Ascending aorta (tissue), 2 donors: ENCODE measurements at places on chromosomes 2 and 18.
A peak's percentile ranks its signal among the peaks of the same experiment; 100 is the strongest.

DNA sequence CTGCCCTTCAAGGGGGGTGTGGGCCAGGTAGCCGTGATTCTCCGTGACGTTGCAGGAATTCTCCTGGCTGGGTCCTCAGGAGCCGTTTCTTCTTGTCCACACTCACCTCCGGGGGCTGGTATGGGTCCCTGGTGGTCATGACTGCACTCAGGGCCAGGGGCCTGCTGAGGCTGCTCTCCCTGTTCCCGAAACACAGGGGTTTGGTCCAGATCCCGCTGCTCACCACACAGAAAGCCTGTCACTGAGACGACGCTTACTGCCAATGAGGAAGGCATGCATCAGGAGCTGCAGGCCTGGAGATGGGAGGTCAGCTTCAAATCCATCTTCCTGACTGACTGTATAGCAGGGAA is 160.7 kb downstream of the RTP5 start:
- peak; percentile 41 for DNase-seq

DNA sequence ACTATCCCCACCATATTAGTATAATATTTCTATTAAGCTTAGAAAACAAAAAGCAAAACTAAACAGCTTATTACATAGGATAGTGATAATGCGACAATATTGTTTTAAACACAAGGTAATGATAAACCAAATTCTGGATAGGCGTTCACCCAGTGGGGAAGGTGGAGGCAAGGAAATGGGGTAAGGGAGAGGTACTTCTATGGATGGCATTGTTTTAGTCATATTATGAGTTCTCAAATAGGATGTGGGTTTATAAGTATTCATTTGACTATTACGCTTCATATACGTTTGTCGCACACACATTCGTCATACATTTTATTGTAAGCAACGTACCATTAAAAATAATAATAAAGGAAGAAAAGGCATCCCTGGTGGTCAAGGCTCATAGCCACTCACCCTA is 88.8 kb upstream of the DNMT3A start:
- no peak for DNase-seq

GRCh38 chr18:36903215-36903928 is 74.4 kb downstream of the KIAA1328 start:
- DNase-seq: no peak

- DNase-seq: no peak
Measured at GRCh38 chr18:12995952-12996477, 4.9 kb downstream of the CEP192 start.

- DNase-seq: no peak
Measured at GRCh38 chr2:158905784-158906183, 62.7 kb upstream of the TANC1 start.

- no peak for DNase-seq
Measured at GRCh38 chr2:964562-964961, 13.9 kb downstream of the SNTG2 start.

GRCh38 chr2:162710287-162710890 is 128.2 kb downstream of the KCNH7 start:
- DNase-seq: no peak

- no peak for DNase-seq
Measured at GRCh38 chr18:63157293-63158011, 162.1 kb downstream of the BCL2 start.

DNA sequence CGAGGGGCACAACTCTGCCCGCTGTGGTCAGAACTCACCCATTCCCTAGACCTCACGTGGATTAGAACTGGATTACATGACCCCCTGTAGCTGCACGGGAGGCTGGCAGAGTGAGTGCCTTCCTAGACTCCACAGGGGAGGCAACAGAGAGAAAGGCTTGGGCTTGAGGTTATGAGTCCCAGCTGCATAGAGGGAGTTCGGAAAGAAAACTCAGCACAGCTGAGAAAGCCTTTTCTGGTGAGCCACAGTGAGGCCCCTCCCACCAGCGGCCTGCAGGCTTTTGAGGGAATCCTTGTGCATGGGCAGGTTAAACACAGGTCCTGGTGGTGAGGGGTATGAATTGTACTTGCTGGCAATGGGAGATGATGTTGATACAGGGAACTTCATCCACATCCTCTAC is 217.3 kb downstream of the FHOD3 start:
- no peak for DNase-seq

DNA sequence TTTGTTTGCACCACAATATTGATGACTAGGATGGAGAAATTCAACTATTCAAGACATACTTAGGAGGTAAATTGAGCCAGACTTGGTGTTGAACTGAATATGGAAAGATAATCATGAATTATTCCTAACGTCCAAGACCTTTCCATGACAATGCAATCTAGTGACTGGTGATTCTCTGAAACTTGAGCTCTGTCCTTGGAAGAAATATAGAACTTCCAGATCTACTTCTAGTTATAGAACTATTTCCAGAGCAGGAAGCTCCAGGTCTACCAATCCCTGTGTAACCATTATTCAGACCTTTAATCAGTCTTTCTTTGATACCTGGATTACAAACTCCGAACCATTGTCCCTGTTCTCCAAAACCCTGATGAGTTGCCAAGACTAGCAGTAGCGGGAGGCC is 272.6 kb upstream of the SLC14A2 start:
- DNase-seq: no peak

- no peak for DNase-seq
Measured at GRCh38 chr2:169415233-169415748, 53.0 kb upstream of the LRP2 start.

DNA sequence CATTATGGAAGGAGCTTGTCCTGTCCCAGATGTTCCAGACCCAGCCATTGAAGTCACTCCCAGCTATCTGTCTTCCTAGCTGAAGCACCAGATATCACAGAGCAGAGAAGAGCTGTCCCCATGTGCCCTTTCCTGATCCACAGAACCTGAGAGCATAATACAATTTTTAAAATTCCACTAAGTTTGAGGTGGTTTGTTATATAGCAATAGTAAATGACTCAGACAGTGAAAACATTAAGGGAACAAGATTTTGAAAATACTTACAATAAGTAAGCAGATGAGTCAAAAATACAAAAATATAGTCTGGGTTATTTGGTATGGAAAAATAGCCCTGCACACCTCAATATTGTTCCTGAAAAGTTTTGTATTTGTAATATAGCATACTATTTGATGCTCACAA is 85.8 kb upstream of the GLS start:
- no peak for DNase-seq
